Skeletal muscle tissue (tissue), 5 donors: ENCODE measurements at places on chromosomes 1 and 21. TPM values are rescaled to one million over a fixed set of nuclear protein-coding genes. Genes with fewer than 3 reads are reported as not detected.

NID1 gene
- 107 TPM for total RNA-seq

RGS5 gene
- 7.8 TPM for total RNA-seq

UTS2 gene
- not detected for total RNA-seq

FMO2 gene
- total RNA-seq: 0.52 TPM

C8A gene
- total RNA-seq: not detected

OPRD1 gene
- 0.52 TPM for total RNA-seq

TP53BP2 gene
- total RNA-seq: 34.4 TPM

SLAMF9 gene
- total RNA-seq: not detected

ITGB2 gene
- 19.8 TPM for total RNA-seq

SPRR4 gene
- total RNA-seq: not detected

TEKT2 gene
- total RNA-seq: 2.1 TPM

FMO4 gene
- 2.6 TPM for total RNA-seq

MYCBP gene
- total RNA-seq: 10.4 TPM

KIF17 gene
- total RNA-seq: 3.7 TPM

NFASC gene
- 1.6 TPM for total RNA-seq
